ENCODE measurements at places on chromosomes 4 and X. TPM values are rescaled to one million over a fixed set of nuclear protein-coding genes. Genes with fewer than 3 reads are reported as not detected.

DNA sequence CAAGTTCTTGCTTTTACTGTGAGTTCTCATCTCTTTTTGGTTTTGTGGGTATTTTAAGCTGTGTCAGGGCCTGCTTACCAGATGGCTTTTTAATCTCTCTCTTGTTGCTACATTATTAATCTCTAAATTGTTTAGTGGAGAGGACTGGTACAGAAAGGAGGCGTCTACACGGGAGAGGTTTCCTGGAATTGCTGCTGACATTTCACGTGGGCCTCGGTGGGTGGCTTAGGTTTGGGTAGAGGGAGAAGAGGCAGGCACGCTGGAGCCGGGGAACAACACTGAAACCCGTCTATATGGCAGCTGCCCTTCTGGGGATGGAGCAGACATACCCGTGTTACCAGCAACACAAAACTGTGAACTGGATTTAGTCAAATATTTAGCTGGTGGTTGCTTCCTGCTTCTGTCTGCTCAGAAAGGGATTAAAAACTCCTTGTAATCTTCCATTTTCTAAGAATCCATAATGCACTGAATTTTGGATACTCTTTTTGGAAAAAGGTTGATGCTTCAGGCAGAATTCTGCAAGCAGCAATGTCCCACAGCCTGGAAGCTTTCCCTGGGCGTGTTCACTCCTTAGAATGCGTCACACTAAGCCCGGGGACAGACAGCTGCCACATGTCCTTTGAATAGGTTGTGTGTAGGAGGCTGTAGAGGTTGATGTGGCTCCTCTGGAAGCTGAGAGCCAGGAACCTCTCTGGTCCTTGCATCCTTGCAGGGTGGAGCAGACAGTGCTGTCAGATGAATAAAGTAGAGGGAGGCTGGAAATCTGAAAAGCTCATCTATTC, 199.8 kb upstream of the GATB start:
- peaks cover 23% of the 10 kb centered on the region for H3K4me1 ChIP-seq
- no peaks in the 10 kb centered on the region for H3K36me3 ChIP-seq
- H3K4me3 ChIP-seq, result no peak overlapping the region

DNA sequence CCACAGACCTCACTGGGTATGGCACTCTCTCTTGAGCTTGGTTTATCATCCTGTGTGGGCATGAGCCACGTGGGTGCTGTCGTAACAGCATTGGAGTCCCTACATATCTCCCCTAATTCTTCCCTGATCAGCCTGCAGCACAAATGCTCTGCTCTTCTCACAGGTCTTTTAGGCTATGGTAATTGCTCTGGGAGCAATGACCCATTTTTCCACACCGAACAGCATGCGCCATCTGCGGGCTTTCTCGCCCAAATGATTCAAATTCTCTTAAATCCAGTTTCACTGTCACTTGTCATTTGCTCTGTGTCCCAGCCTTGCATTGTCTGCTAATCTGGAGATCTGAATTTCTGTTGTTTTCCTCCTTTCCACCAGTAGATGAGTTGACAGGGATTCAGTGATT, 48.9 kb upstream of the GATB start:
- H3K27ac ChIP-seq, result no peak overlapping the region
- H3K4me3 ChIP-seq, result no peak overlapping the region
- DNase-seq, result no peak
- peaks cover 30% of the 10 kb centered on the region for H3K4me1 ChIP-seq
- H3K36me3 ChIP-seq, result no peaks in the 10 kb centered on the region

DNA sequence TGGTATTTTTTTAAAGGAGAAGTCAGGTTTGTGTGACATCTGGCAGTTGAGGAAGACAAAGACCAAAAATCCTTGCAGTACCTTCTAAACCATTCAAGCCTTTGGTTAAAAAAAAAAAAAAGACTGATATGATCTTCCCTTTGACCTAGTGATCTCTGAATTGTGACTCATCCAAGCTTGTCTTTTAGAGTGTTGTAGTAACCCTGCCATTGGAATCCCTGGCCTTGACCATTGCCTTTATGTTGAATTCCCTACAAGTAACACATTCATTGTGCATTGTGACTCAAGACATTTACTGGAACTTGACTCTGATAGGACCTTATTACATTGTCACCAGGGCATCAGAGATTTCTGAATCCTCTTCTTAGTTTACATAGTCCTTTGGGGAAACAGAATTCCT, 1469.0 kb downstream of the TECRL start:
- no peak for DNase-seq
- H3K4me1 ChIP-seq, result no peaks in the 10 kb centered on the region
- H3K27me3 ChIP-seq, result no peaks in the 10 kb centered on the region
- H3K27ac ChIP-seq, result no peak overlapping the region
- H3K4me3 ChIP-seq, result no peak overlapping the region

- H3K36me3 ChIP-seq, result no peaks in the 10 kb centered on the region
- H3K27me3 ChIP-seq, result no peaks in the 10 kb centered on the region
- no peak for DNase-seq
- H3K4me3 ChIP-seq, result no peak overlapping the region
These were observed 503.6 kb upstream of the ZFP42 start for GRCh38 chr4:187491959-187492358.

The MCUB gene
- total RNA-seq, result 1.4 TPM

The C4orf50 gene
- total RNA-seq, result 0.15 TPM

The MAGEB2 gene
- total RNA-seq, result not detected

DNA sequence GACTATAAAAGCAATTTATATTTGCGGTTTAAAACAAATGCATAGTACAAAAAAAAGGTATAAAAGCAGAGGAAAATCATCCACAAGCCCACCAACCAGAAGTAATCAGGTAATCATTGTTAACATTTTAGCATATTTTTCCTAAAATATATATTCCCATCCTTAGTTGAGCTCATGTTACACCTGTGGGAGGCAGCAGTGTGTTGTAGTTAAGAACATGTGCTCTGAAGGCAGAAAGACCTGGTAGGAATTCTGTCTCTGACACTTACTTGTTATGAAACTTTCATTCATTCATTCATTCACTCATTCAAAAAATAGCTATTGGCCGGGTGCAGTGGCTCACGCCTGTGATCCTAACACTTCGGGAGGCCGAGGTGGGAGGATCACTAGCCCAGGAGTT, 15.4 kb upstream of the CDKL5 start:
- no peaks in the 10 kb centered on the region for H3K27me3 ChIP-seq
- DNase-seq, result peak; percentile 32
- H3K36me3 ChIP-seq, result no peaks in the 10 kb centered on the region
- H3K4me1 ChIP-seq, result no peaks in the 10 kb centered on the region
- no peak overlapping the region for H3K27ac ChIP-seq

The GPR82 gene
- not detected for total RNA-seq

GRCh38 chrX:9033179-9033578, 748 bp downstream of the FAM9B start:
- no peaks in the 10 kb centered on the region for H3K36me3 ChIP-seq
- no peak for DNase-seq
- H3K4me1 ChIP-seq, result no peaks in the 10 kb centered on the region
- H3K4me3 ChIP-seq, result no peak overlapping the region
- H3K27me3 ChIP-seq, result no peaks in the 10 kb centered on the region
- H3K27ac ChIP-seq, result no peak overlapping the region

- no peak overlapping the region for H3K4me3 ChIP-seq
- no peaks in the 10 kb centered on the region for H3K27me3 ChIP-seq
- H3K4me1 ChIP-seq, result no peaks in the 10 kb centered on the region
- no peak for DNase-seq
These were observed 39.7 kb upstream of the BMP3 start for GRCh38 chr4:80990851-80991250.

The FATE1 gene
- total RNA-seq, result 0.18 TPM

DNA sequence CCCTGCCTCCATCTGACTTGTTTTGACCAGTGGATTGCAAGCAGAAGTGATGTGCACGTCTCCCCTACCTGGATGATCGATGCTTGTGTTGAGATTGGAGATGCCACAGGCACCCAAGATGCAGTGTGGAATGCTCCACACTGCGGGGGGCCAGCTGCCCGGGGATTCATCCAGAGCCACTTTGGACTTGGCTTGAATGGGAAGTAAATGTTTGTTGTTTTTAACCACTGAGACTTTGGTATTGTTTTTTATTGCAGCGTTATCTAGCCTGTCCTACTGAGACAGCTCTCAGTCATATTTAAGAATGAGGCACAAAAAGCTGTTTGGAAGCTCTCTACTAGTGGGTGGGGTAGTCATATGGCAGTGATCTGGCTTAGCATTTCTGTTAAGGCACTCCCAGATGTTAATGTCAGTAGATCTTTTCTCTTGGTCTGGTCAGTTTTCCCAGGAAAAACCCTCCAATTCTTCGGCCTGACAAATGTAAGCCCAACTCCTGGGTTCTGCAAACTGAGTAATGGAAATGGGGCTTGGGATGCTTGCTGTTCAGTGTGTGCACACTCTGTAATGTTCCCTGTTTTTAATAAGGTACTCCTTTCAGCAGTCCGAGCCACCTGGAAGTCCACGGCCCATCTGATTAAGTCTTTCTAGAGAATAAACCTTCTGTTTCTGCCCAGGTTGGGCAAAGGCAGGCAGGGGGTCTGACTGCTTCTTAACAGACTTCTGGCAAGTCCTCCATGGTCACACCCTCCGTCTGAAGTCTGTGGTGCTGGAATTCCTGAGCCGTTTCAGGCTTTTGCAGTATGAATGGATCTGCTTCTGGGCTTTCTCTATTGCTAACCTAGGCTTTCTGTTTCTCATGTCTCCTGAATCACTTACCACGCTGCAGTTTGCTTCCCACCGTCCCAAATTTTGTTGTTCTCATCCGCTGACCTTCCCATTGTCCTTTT, 74.8 kb downstream of the WWC2 start:
- peaks cover 14% of the 10 kb centered on the region for H3K4me1 ChIP-seq
- no peak for DNase-seq
- no peak overlapping the region for H3K4me3 ChIP-seq
- peak overlapping the region; percentile 37 for H3K27ac ChIP-seq
- H3K36me3 ChIP-seq, result no peaks in the 10 kb centered on the region
- no peaks in the 10 kb centered on the region for H3K27me3 ChIP-seq

Data from cardiac muscle cell (in vitro differentiated cells and primary cell).